ENCODE measurements at places on chromosomes 1 and 21. TPM values are rescaled to one million over a fixed set of nuclear protein-coding genes. Genes with fewer than 3 reads are reported as not detected.

PRDM16 gene
- polyA plus RNA-seq, result 1.5 TPM

PSRC1 gene
- polyA plus RNA-seq, result 30.3 TPM

CDA gene
- 5.2 TPM for polyA plus RNA-seq

RNU1-3 gene
- polyA plus RNA-seq, result under 0.01 TPM
